H7 (cell line): ENCODE measurements at places on chromosomes 12 and 14.
A peak's percentile ranks its signal among the peaks of the same experiment; 100 is the strongest.

- no peak for DNase-seq
These were observed 507 bp upstream of the PTPN11 start for GRCh38 chr12:112418273-112418607.

DNA sequence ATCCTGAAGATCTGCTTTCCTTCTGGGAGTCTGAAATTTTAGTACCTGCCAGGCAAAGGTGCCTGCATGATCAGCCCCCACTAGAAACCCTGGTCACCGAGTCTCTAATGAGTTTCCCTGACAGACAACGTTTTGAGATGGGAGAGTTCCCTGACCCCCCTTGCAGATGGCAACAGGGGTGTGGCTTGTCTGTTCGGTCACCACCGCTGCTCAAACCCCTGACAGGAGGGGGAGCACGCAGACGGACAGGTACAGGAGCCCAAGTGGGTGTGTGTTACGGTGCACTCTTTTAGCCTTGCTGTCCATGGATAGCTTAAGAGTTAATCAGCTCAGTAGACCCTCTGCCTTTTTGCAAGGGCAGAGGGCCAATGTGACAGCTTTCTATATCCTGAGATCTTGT is 19.3 kb upstream of the CDKN3 start:
- DNase-seq: no peak

DNA sequence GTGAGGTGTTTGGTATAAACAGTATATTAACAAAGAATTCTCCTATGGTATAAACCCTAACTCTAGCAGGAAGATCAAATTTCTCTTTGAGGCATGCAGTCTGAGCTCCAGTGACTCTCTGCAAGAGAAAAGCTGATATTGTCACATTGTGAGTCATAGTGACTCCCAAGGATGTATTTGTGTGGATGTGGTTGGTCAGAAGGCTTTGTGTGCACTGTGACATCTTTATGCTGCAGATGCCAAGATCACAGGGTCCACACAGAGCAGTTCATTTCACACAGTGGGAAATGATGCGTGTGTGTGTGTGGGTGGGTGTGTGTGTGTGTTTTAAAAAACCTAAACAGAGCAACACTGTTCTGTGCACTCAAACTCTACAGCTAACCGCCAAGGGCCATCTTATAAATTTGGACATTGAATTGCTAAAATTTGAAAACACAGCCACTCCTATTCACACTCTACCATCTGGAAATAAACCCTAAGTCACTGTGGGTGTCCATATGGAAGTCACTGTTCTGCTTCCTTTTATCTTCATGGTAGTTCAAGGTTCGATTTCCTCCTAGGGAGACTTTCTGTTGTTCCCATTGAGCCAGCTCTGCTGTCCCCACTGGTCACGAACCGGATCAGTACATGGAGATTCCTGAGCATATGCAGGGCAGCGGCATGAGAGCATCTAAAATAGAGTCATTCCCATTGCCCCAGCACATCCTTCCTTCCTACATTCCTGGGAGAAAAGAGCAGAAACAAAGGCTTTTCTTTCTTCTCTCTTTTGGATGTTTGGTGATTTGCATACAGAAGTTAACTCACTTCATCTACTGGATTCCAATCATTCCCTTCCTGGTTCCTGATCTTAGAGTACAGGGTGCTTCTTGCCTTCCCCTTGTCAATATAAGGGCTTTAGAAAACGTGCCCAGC is 727.6 kb downstream of the DIO2 start:
- DNase-seq: peak; percentile 8

DNA sequence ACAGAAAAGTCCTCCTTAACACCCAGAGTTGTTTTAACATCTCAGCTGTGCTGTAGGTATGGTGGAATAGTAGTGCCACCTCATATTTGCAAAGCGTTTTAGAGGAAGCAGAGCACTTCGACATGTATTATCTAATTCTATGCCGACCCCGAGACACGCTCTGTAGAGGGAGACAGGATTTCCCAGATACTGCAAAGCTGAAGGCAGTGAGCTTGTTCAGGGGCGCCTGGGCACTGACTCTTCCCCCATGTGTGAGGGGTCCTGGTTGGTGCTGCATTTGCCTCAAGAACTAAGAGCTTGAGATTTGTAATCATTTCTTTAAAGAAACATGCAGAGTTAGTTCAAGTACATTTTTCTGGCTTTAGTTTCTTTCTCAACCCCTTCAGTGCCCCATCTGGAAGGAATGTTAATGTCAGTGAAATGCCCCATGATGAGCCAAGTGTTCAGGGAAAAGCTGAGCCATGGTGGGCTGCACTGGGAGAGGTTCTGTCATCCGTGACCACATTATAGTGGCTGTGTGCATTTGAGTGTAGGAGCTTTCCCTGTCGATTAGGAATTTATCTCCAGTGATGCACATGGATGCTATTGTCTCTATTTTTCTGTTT is 66.3 kb downstream of the MBIP start:
- no peak for DNase-seq

GRCh38 chr12:31588976-31589375 is 2.0 kb downstream of the DENND5B start:
- DNase-seq: no peak

DNA sequence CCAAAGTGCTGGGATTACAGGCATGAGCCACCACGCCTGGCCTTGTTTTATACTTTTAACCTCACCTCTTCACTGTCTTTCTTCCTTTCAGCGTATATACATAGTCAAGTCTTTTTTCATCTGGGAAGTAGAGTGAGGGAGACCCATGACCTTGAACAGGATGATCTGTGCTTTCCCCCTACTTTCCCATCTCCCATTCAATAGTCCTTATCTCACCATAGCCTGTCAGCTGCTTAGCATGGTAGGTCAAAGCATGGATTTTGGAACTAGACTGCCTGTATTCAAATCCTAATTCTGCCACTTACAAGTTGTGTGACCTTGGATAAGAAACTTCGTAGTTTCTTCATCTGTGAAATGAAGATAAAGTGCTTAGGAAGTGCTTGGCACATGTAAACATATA is 96.4 kb upstream of the MON2 start:
- no peak for DNase-seq

DNA sequence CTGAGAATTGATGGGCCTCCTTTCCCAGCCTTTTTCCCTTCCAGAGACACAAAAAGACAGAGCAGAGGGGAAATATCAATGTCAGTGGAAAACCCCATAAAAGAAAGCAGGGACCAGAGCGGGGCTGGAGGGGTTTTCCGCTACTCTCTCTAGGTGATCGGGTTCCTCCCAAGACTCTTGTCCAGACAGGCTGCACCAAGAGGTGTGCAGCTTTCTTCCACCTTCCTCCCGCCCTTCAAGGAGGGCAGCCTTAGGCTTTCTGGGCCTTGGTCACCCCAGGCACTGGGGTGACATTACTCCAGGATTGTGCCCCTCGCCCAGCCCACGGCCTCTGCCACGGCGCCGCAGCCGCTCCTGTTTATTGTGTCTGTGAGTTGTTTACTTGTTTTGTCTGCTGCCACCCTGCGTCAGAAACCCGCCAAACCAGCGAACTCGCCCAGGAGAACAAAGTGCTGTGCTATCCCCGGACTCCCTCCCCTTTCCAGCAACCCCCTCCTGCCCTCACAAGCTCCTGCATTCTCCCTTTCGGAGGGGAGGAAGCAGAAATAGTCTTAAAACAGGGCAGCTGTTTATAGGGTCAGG is 6.7 kb upstream of the HOXC6 start:
- DNase-seq: peak; percentile 82

GRCh38 chr14:65613131-65613650 is 200.7 kb downstream of the FUT8 start:
- DNase-seq: no peak

GRCh38 chr12:116222358-116222757 is 55.1 kb downstream of the MED13L start:
- DNase-seq: no peak

DNA sequence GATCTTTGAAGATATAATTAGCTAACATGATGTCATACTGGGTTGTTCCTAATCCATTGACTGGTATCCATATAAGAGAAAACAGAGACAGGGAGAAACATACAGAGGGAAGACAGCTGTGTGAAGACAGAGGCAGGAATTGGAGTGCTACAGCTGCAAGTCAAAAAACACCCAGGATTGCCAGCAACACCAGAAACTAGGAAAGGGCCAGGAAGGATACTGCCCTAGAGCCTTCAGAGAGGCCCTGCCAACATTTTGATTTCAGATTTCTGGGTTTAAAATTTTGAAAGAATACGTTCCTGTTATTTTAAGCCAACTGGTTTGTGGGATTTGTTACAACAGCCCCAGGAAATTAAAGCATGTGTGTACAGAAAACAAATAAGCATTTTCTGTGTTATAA is 473.7 kb upstream of the FLRT2 start:
- DNase-seq: no peak

- DNase-seq: no peak
These were observed 212.4 kb downstream of the EGLN3 start for GRCh38 chr14:33738491-33738890.

DNA sequence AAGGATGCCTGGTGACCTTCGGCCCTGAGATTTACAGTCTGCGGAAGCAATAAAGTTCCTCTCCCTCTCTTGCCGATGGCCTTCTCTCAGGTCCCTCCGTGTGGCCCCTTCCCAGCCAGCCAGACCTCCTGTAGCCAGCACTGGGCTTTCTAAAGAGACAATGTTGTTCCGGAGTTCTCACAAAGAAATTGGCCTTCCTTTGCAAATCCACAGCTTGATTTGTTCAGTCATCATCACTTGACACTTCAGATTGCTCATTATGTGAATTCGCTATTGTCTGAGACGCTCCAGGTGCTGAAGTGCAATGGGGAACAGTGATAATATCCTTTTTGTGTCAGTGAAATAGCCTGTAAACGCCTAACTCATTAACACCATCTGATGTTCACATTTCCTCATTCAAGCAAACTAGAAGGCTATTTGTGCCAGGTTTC is 43.7 kb upstream of the GPHB5 start:
- DNase-seq: no peak

- no peak for DNase-seq
These were observed 801.4 kb downstream of the FLRT2 start for GRCh38 chr14:86331341-86331740.

DNA sequence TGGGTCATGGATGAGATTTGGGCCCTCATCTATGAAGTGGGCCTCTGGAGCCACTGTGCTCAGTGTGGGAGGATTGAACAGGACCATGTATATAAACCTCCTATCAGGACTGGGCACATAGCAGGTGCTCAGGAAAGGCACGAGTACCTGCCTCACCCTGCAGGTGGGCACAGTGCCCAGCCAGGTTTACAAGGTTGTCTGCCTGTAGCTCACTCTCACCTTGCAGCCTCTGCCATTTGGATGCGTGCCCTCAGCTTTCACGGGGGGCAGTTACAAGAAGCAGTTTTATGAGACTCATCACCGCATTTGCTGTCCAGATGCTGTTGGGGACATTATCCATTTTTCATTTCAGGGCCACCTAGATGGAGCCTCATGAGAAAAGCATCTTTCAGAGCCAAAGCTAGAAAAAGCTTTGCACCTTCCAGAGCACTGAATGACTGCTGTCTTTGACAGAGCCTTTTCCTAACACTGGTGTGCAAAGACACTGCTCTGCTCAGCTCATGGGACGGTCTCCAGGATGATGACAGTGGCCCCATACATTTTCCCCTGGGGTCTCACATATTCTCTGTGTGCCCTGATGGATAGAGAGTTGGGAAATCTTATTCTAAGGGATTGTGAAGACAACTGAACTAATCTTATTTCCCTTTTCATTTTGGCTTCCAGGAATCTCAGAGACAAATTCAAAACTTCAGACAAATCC is 327.5 kb upstream of the RTL1 start:
- DNase-seq: peak; percentile 8

DNA sequence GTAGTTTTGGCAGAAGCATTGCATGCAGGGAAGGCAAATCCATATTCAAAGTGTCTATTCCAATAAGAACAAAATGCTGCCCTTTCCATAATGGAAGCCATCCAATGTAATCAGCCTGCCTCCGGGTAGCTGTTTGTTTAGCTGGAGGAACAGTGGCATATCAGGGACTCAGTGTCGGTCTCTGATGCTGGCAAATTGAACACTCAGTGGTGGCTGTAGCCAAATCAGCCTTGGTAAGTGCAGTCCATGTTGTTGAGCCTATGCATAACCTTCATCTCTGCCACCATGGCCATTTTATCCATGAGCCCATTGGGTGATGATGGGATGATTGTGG is 147.8 kb upstream of the MAX start:
- no peak for DNase-seq

GRCh38 chr14:71688576-71688975 is 243.7 kb upstream of the RGS6 start:
- no peak for DNase-seq

- no peak for DNase-seq
These were observed 91.5 kb upstream of the SLC35F4 start for GRCh38 chr14:57957441-57957840.

DNA sequence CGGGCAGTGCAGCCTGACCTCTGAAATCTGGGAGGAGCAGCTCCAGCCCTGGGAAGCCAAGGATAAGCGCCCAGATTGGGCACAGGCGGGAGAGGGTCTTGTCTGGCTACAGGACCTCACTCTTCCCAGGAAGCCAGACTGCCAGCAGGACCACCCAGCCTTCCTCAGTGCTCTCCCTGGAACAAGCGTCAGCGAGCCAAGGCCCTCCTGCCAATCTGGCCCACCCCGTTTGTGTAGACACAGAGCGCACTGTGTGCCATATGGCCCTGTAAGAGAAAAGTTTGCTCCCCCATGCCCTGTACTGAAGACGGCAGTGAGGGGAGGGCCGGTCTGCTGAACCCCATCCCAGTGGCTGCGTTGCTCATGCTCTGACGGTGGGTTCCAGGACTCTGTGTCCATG is 1.2 kb upstream of the C14orf180 start:
- DNase-seq: no peak

DNA sequence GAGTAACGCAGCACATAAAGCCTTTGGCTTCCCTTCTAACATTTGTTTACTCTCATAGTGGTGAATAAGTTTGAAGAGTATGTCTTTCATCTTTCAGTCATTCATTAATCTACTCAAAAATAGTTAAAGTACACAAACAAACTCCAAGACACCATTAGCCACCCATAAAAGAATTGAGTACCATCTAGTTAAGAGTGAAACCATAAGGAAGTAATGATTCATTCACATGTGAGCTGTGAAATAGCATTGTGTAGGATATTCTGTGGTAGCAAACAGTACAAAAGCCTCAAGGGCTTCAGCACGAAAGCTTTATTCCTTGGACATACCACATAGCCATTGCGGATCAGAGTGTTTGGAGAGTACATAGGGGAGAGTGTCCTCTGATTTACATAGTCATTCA is 13.9 kb downstream of the SYT1 start:
- DNase-seq: no peak

GRCh38 chr12:56521209-56521589 is 421 bp upstream of the RBMS2 start:
- DNase-seq: no peak

- DNase-seq: no peak
These were observed 250.8 kb upstream of the USP15 start for GRCh38 chr12:62009445-62009844.
